Right atrium auricular region (tissue), 2 donors: ENCODE measurements at places on chromosomes 1 and 21. TPM values are rescaled to one million over a fixed set of nuclear protein-coding genes. Genes with fewer than 3 reads are reported as not detected.

- DNase-seq = no peak
Observed at GRCh38 chr1:184562806-184563205, 176.0 kb downstream of the C1orf21 start.

DNA sequence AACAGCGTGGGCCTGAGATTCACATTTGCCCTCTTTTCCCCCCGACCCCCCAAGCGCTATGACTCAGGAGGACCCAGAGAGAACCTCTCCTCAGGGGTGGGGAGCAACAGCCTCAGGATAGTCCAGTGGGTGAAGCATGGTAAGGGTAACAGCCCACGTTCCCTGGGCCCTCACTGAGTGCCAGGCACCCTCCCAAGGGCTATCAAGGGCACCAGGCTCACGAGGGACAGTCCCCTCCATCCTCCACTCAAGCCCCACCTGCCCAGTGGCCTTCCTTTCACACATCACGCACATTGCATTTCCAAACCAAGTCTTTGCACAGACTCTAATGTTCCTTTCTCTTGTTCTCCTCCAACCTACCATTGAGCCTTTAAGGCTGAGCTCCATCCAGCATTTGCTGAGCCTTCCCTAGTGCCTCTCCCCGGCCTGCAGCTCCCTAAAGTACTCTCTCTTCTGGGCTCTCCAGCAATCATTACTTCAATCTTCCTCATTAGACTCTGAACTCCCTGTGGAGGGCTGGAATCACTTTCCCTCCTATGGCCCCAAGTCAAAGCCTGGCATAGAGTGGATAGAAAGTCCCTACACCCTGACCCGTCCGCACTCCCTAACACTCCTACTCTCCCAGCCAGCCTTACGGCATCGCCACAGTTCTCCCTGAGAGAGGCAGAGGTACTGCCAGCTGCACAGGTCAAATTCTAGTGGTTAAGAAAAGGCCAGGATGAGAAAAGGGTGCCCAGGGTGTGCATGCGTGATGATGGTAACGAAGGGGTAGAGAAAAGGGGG lies 1.0 kb downstream of the AKR7A2 start:
- DNase-seq = no peak

GRCh38 chr1:3662080-3662671 lies 9.9 kb downstream of the TP73 start:
- DNase-seq = no peak

- no peak for DNase-seq
Observed at GRCh38 chr1:223014142-223014873, 128.7 kb downstream of the TLR5 start.

HES5 gene
- not detected for total RNA-seq

GRCh38 chr1:231681006-231681405 lies 54.4 kb downstream of the DISC1 start:
- DNase-seq = no peak
